ENCODE measurements at places on chromosomes 7 and 10. TPM values are rescaled to one million over a fixed set of nuclear protein-coding genes. Genes with fewer than 3 reads are reported as not detected.

CYP2C9 gene
- not detected for total RNA-seq

LCOR gene
- total RNA-seq, result 20.8 TPM

ZNF716 gene
- not detected for total RNA-seq

PRKG1 gene
- total RNA-seq, result 50.4 TPM

PON1 gene
- total RNA-seq, result not detected

KIAA1549 gene
- total RNA-seq, result 0.99 TPM

ADAMTS14 gene
- 29.4 TPM for total RNA-seq

MLXIPL gene
- total RNA-seq, result not detected

PDE6C gene
- not detected for total RNA-seq

ATOH7 gene
- total RNA-seq, result not detected

SPDYE2 gene
- not detected for total RNA-seq

ELMO1 gene
- total RNA-seq, result 0.73 TPM

BTBD16 gene
- total RNA-seq, result 0.15 TPM

ST8SIA6 gene
- total RNA-seq, result not detected

ZNF775 gene
- total RNA-seq, result 10.6 TPM

PLPP4 gene
- total RNA-seq, result 1.2 TPM

IQUB gene
- 0.83 TPM for total RNA-seq

NKX1-2 gene
- total RNA-seq, result under 0.01 TPM

GIMAP7 gene
- 0.15 TPM for total RNA-seq

MYL7 gene
- total RNA-seq, result not detected

H2BK1 gene
- total RNA-seq, result not detected

EIF4EBP2 gene
- total RNA-seq, result 34.2 TPM

All from smooth muscle cell of trachea (primary cell).